ENCODE measurements at places on chromosomes 3 and 15.
A peak's percentile ranks its signal among the peaks of the same experiment; 100 is the strongest.

GRCh38 chr15:93180128-93180527 is 91.1 kb upstream of the RGMA start:
- no peak for DNase-seq

- DNase-seq, result no peak
Observed at GRCh38 chr3:62874711-62875557, at the start of gene CADPS. Gene CADPS, minus strand, starts transcription at chr3:62875416. Its CDS starts 387 bp downstream, at chr3:62875029.

DNA sequence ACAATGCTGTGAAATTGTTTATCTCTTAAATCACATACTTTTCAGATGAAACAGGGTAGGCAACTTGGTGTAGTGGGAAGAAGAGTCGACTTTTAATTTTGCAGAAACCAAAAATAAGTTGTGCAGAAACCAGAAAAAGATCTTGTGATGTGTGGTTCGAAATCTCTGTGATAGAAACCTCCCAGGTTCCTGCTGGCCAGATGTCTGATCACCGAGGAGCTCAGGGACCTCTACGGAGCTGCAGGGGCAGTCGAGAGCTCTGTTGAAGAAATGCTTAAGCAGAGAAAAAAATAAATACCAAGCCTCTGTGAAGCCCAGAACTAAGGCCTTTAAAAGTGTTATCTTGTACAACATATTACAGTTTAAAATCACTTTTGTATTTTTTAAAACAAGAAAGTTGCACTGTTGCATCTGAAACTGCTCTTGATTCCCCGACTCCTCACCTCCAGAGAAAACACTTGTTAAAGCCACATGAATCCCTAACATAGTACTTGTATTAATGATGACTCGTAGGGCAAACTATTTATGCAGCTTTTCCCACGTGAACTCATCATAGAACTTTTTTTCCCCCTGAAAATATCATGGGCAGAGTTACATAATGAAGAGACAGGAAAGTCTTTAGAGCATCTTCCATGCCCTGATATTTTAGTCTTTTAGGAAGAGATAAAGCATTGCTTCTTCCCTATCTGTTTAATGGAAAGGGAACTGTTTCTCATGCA is 51.3 kb downstream of the CCK start:
- DNase-seq, result no peak

GRCh38 chr3:170367797-170368196 is 10.3 kb downstream of the SKIL start:
- DNase-seq, result no peak

DNA sequence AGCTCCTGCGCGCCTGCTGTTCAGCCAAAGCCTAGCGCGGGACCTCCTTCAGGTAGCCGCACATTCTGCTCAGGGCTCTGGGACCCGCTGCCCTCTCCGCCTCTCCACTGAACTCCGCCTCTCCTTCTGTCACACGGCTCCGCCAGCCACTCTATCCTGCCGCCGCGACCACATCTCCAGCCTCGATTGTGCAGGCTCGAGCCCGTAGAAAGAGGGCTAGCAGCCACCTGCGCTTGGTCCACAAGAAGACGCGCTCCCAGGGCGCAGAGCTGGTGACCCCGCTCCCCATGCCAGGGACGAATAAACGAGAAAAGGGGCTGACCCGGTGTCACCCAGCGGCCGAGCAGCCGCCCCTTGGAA is 1.1 kb upstream of the VIPR1 start:
- no peak for DNase-seq

- peak; percentile 84 for DNase-seq
Observed at GRCh38 chr3:41418961-41419691, 219.8 kb downstream of the CTNNB1 start.

All from brain microvascular endothelial cell (primary cell).